C1 segment of cervical spinal cord (tissue), 14 donors: ENCODE measurements at places on chromosomes 12 and 14.

GRCh38 chr14:103151270-103151945 lies 28.1 kb downstream of the TNFAIP2 start:
- DNase-seq, result peak; percentile 20

DNA sequence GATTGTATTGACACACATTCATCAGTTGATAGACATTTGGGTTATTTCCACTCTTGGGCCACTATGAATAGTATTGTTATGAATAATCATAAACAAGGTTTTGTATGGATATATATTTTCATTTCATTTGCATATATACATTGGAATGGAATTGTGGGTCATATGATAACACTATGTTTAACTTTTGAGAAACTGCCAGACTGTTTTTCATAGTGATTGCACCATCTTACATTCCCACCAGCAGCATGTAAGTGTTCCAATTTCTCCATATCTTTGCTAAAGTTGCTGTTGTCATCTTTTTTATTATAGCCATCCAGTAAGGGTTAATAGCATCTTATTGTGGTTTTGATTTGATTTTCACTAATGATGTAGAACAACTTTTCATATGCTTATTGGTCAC lies 198.5 kb upstream of the PPFIA2 start:
- DNase-seq, result no peak

DNA sequence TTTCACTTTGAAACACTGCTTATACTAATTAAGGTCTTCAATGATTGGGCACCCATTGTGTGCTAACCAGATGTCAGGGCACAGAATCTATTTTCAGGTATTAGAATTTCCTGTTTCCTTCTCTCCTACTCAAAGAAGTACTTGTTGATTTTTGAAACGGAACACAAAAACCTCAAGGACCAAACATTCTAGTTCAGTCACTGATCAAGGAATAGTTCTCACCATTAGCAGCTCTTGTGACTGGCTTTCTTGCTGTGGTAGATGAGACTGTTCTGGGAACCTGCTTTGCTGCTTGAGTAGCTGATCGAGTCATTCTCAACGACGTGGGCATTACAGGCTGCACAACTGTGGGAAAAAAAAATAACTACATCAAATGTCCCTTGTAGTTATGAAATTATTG lies 11.0 kb downstream of the DLGAP5 start:
- DNase-seq, result no peak

- no peak for DNase-seq
Measured at GRCh38 chr12:62297321-62297720, 37.1 kb downstream of the USP15 start.

- DNase-seq, result no peak
Measured at GRCh38 chr12:98743362-98743953, 98.4 kb downstream of the APAF1 start.

DNA sequence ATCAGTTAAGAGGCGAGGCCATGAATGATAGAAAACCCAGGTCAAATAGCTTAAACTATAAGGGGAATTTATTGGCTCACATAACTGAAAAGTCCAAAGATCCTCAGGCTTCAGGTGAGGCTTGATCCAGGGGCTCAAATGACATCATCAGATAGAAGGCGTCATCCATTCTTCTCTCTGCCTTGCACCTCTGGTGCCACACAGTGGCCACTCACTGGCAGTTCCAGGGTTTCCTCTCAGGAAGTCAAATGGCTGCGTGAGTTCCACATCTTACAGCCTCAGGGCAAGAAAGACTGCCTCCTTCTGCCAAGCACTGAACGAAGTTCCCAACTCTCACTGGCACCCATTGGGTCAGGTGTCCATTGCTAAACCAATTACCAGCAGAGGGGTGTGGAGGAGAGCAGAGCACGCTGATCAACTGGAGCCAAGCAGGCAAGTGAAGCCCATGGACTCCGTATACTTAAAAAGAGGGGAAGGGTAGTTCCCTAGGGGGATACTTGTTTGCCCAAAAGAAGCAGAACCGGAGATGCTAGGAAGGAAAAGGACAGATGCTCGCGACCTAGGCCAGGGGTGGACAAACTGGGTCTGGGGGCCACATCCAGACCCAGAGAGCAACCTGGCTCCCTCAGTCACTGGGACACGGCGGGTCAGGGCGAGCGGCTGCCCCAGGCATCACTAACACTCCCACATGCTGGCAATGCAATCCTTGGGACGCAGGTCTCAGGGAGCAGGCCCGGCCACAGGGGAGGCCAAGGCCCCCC lies 69.3 kb downstream of the SERPINA3 start:
- DNase-seq, result no peak

DNA sequence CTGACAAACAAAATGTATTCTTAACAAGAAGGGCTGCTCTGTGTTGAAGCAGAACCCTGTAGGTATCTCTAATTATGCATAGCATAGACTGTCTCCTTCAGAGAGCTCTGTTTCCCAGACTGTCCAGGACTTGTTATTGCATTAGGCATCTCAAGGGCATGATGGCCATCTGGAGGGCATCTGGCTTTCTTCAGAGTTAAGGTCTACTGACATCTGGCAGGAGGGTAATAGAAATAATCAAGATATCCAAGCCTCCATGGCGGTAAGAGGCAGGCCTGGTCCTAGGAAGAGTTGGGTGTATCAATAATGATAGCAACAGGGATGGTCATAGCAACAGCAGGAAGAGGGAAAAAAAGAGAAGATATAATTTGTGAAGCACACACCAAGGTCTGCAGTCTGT lies 161.2 kb downstream of the TTC8 start:
- DNase-seq, result no peak

DNA sequence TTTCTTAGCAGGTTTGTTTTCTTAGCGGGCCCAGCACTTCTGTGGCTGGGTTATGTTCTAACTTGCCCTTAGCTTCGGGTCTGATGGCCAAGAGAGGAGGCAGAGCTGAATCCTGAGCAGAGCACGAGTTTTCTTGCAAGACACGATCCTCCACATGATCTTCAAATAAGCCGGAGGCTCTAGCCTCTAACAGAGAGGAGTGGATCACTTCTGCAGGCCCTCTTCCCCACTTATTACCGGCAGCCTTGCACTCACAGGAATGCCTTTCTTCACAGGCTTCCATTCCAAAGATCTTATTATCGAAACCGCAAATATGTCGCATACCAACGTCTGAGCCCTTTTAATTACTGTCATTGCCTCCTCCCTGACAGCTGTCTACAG lies 79.5 kb downstream of the SINHCAF start:
- DNase-seq, result no peak

DNA sequence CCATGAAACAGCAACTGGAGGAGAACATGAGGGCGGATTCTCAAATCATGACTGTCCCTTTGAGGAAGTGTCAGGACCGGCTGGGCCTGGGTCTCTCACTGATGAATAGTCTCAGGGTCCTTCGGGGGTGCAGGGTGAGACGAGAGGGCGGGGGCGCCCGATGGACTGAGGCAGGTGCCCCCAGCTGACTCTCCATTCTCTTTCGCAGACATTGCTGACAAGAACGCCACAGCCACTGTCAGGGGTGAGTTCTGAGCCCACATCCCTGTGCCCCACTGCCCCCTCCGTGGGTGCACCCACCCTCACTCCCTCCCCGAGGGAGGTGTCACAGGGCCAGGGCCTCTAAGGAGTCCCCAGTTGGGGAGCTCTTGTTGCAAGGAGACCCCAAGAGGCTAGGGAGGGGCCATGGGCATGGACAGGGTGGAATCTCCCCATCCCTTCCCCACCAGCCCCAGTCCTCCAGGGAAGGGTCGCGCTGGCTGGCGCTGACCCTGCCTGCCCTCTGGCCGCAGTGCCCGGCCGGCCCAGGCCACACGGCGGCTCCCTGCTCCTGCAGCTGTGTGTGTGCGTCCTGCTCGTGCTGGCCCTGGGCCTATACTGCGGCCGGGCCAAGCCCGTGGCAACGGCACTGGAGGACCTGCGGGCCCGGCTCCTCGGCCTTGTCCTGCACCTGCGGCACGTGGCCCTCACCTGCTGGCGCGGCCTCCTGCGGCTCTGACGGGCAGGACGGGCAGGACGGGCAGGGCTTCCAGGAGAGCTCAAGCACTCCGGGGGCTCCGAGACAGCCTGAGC lies 8.7 kb downstream of the C14orf180 start:
- peak; percentile 5 for DNase-seq

GRCh38 chr14:103560691-103561090 lies 1.8 kb downstream of the BAG5 start:
- no peak for DNase-seq
